Stimulated activated effector memory CD8-positive, alpha-beta T cell treated with anti-CD3 and anti-CD28 coated beads, Interleukin-12 subunit alpha, Interleukin-12 subunit beta, amount 100 ng/mL, for 72 hours (primary cell): ENCODE measurements at places on chromosomes 5 and 9.

DNA sequence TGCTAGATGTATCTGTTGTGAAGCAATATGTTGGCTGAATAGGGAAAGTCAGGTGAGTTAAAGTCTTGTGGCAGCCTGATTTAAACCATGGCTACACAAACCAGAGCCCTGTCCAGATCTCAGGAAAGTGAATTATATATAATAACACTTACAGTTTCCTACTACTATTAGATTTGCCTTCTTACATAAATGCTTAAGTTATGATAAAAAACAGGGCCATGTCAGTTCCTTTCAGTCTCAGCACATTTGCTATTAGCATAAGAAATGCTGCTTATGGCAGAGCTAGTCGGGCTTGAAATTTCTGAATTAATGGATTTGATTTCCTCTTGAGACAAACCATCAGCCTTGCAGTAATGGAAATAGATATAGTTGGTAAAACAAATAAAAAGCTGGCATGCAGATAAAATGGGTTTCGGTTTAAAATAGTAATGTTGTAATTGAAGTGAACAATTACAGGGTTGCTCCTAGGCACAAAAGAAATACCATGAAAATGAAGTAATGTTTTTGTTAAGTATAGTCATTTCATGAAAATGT lies 664.2 kb upstream of the ZNF608 start:
- DNase-seq, result no peak

GRCh38 chr9:78366827-78367226 lies 69.9 kb downstream of the PSAT1 start:
- no peak for DNase-seq

DNA sequence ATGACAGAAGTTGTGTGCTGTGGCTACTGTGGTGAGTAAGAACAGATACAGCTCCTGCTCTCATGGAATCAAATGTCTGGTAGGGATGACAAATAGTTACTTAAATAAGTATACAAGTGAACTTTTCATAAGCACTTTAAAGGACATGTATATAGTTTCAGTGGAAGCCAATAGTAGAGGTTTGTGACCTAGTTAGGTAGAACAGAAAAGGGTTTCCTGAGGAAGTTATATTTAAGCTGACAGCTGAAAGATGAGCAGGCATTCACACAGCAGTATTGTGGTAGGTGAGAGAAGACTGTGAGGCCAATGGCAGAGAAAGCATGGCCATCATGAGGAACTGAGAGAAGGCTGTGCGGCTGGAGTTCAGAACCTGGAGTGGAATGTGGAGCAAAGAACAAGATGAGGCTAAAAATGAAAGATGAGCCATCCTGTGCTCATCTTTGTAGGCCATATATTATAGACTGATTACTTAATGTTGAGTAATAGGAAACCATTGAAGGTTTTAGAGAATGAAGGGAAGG lies 15.4 kb downstream of the FAM174A start:
- DNase-seq, result no peak

DNA sequence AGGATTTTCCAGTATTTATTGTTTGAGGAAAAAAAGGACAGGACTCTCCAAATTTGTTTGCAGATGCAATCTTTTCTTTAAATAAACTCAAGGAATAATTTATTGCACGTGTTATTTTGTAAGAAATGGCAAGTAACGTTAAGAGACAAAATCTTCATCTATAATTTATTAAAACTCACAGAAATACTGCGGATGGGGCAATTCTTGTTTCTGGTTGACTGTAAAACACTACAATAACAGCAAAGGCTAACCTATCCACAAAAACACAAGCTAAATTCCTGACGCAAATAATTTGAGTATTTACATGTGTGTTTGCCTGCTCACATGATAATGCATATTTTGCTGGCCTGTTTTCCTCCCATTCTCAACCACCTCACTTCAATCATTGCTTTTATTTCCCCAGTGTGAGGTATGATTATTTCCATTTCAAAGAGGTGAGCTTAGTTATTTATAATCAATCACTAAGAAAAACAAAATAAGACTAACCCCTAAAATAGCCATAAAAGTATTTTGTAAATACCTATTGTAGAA lies 619.4 kb downstream of the PDE4D start:
- DNase-seq, result no peak

DNA sequence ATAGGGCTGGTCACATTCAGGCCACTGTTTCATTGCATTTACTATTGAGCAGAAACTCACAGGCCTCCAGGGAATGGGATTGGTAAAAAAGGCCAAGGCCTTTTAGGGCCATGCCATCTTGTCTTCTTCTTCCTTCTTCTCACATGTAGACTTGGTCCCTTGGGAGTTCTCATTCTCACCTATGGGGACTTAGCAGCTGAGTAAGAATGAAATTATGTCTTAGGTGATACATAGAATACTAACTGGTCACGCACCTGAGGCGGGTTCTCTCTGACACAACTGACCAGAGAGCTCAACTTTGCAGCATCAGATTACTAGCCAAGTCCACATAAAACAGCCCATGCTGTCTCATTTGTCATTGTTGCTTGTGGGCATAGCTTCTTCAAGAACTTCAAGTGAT lies 641.8 kb downstream of the EFNA5 start:
- no peak for DNase-seq

- no peak for DNase-seq
Observed at GRCh38 chr9:1460143-1460769, 410.1 kb downstream of the DMRT2 start.

GRCh38 chr5:45533663-45534062 lies 162.5 kb downstream of the HCN1 start:
- DNase-seq, result no peak

DNA sequence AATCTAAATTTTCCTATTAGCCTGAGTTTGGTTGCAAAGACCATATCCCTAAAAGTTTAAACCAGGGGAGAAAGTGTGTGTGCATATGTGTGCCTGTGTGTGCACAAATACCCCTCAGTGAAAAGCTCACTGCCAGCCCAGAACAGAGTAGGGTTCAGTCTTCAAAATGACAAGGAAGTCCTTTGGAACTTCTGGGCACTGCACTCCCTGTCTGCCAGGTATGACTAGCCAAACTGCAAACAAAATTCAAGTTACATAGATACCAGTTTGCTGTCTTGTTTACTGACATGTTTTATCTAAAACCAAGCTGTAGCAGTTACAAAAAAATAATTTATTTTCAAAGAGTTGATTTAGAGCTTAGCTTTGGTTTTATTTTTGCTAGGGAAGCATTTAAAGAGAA lies 100.1 kb downstream of the ARHGEF28 start:
- no peak for DNase-seq

DNA sequence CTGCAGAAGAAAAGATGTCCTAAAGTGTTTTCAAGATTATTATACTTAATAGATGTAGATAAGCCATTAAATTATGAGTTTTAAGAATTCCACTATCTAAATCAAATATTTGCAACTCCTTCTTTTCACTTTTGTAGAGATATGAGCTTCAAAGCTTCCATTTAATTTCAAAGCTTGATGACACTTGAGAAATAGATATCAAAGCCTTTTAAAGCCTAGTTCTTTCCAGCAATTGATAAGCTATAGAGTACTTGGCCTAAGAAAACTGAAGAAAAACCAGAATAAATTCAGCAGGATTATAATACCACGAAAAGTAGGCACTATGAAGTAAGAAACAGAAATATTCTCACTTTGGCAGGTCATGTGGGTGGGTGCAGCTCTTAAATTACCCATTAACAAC lies 1.7 kb downstream of the TNFSF8 start:
- no peak for DNase-seq
